WTC11 (cell line): ENCODE measurements at places on chromosomes 3 and 15.
A peak's percentile ranks its signal among the peaks of the same experiment; 100 is the strongest.

DNA sequence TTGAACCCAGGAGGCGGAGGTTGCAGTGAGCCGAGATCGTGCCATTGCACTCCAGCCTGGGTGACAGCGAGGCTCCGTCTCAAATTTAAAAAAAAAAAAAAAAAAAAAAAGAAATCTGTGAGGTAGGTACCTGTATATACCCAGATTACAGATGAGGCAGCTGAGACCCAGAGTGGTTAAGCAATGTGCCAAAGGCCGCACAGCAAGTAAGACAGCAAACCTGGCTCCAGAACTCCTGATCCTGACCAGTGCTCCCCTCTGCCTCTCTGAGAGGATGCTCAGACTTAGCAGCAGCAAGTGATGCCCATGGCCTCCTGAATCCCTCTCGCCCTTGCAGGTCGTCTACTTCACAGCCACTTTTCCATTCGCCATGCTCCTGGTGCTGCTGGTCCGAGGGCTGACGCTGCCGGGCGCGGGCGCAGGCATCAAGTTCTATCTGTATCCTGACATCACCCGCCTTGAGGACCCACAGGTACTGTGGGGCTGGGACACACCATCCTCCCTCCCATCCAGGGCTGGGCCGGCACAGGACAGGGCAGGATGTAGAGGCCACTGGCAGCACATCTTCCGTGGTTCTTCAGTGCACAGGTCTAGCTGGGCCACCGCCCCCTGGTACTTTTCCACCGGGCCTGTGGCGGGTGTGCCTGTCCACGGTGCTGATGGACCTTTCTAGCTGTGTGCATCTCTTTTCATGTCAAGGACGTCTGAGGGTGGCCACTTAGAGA lies 63.9 kb downstream of the SLC6A6 start:
- DNase-seq = no peak

DNA sequence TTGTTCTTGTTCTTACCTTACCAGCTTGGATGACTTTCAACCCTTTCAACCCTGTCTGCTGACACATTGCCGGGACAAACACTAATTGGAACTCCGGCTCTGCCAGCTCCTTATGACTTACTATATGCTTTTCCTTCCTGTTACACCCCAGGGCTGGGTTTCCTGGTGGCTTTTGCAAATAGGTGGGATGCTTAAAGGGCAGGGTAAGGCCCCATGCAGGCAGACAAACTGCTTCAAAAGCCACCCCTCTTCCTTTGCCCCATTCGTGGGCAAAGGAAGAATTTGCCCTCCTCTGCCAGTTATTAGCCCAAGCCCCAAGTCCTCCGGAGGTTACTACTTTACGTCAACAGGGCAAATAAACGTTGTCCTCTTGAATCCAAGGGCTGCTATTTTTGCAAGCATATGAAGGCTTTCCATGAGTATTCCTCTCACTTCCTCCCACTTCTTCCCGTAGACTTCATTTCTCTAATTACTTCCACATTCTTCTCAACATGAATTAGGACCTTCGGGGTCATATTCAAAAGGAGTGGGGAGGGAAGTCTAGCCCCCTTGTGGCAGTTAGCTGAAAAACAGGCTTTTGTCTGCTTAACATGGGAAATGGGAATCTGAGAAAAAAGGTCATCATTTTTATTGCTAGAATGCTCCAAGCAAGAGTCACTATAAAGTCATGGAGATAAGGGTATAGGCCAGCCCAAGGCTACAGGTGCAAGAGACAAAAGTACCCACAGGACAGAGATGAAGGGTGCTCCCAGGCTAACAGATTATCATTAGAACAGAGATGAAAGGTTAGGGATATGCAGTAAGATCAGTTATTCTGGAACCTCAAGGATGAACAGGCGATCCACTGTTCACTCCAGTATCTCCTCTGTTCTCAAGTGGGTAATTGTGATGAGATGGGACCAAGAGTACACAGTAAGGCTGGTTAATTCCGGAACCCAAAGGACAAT lies 56.3 kb upstream of the FSTL1 start:
- DNase-seq = peak; percentile 39

- DNase-seq = no peak
Observed at GRCh38 chr3:56868706-56869105, 67.0 kb upstream of the ARHGEF3 start.

DNA sequence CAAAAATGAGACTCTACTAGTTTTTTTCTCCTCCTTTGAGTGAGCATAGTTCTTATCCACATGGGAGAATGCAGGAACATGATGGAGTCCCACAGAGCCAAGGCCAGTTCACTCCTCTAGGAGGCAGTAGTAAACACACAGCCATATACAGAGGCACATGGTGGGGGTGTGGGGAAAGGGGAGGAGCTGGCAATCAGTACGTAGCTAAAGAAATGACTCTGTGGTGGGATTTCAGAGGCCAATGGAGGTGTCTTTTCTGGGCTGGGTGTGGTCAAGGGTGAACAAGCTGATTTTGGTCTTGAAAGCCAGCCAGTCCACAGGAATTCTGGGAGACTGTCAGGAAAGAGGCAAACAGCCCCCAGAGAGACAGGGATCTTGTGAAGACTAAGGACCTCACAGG lies 6.6 kb upstream of the RAB11A start:
- peak; percentile 77 for DNase-seq

DNA sequence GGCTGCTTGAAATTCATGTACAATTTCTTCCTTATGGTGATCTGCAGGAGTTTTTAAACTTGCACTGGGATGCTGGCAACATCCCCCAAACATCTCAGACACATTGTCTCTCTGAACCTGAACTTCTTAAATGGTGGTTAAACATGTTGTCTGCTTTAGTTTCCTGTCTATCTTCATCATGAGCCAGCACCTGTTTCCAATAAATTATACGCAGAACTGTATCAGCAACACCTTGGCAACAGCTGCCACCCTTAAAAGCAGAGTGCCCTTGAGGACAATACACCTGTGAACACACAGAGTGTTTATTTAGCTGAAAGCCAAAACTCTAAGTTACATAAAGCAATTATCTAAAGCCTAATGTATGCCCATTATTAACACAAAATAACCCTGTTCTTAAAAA lies 242.9 kb downstream of the WNT5A start:
- no peak for DNase-seq

DNA sequence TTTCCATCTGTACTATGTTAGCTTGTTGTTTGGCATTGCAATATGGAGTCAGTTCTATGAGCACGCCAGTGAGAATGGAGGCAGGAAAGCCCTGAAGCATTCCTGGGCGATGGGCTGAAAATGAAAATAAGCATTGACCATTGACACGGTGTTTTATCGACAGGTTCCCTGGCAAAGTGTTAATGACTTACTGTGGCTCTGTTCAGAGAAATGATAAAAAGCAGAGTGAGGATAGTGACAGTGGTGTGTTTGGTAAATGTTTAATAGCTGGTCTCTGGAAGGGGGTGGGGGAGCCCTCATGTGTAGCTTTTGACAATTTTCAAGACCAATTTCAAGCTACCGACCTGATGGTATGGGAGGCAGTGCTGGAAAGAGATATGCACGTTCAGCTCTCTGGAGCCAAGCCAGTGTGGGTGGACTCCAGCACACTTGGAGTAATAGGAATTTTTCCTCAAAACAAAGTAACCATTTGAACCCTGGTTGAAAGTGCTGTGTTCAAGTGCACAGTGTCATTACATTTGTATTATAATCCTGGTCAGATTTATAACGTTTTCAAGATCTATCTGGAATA lies 341.7 kb upstream of the ROBO2 start:
- no peak for DNase-seq

DNA sequence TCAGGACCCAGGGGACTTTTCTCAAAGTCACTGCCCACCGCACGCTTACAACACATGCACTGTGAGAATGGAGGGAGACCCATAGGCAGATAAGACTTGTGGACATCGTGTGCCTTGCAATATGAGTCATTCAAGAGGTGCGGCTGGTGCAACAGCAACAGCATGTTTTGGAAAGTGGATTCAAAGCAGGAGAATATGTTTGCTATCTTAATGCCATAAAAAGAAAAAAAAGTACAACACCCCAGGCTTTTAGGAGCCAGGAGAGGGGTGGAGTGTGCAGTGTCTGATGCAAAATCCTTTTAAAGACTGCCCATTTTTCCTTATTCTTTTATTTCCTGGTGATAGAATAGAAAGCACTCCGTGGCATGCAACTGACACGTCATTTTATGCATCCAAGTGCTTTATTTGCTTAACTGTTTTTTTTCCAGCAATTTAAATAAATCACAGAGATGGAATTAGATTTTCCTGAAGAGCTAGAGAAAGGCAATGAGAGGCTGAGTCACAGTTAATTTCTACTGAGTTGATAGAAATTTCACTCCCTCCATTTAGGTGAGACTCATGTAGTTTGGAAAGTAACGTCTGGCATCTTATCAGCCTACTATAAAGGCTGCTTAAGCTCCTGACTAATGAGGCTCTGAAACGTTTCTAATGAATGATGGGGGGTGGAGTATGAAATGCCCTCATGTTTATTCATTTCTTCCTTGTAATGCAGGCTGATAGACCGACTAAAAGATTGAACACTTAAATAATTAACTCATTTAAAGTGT lies 96.4 kb downstream of the NSUN3 start:
- no peak for DNase-seq
